ENCODE measurements at places on chromosomes 6 and 20. TPM values are rescaled to one million over a fixed set of nuclear protein-coding genes. Genes with fewer than 3 reads are reported as not detected.
A peak's percentile ranks its signal among the peaks of the same experiment; 100 is the strongest.

GRCh38 chr6:37660317-37660716 is 37.4 kb downstream of the MDGA1 start:
- no peak for DNase-seq

DNA sequence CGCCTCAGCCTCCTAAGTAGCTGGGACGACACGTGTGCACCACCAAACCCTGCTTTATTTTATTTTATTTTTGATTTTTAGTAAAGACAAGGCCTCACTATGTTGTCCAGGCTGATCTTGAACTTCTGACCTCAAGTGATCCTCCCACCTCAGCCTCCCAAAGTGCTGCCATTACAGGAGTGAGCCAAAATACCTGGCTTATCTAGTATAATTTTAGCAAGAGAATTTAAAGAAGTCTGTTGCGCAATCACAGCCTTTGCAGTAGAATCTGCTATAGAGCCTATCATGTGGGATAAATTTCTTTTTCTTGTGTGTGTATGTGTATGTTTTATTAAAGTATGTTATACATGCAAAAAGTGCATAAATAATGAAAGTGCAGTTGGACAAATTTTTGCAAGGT is 92.1 kb upstream of the ANKEF1 start:
- no peak for DNase-seq

- DNase-seq, result peak; percentile 87
These were observed at the start of gene ADAM33 for GRCh38 chr20:3681931-3682781. TSS of gene ADAM33 (minus strand) at chr20:3682010. CDS start at chr20:3682004, 6 bp downstream.

The BTNL2 gene
- not detected for total RNA-seq

GRCh38 chr6:26536571-26537159 is 1.5 kb upstream of the HMGN4 start:
- peak; percentile 75 for DNase-seq

The CHMP4B gene
- total RNA-seq, result 105 TPM

GRCh38 chr20:5570452-5570851 is 179.7 kb upstream of the SHLD1 start:
- no peak for DNase-seq

DNA sequence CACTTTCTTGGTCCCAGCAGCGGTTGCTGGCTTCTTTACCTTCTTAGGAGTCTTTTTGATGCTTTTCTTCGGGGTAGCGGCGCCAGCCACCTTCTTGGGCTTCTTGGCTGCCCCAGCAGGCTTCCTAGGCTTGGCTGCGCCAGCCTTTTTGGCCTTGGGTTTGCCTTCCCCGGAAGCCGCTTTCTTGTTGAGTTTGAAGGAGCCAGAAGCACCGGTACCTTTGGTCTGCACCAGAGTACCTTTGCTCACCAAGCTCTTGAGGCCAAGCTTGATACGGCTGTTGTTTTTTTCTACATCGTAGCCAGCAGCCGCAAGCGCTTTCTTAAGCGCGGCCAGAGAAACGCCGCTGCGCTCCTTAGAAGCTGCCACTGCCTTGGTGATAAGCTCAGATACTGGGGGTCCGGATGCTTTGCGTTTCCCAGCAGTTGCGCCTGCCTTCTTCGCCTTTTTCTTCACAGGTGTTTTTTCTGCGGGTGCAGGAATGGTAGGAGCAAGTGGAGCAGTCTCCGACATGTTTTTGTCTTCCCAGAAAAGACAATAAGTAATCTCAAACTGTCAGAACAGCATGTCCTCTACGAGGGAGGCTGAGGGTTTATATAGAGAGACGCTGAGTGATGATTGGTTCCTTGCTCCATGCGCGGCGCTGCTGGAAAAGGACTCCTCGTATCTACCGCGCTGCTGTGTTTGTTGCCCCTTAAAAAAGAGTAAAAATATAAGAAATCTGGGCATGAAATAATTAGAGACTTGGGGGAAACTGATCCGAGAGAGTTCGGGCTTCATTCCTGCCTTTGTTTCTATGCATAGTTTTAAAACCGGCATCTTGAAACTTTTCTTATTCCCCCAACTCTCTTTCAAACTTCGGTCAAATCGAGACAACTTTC is 130.3 kb upstream of the BTN3A2 start:
- DNase-seq, result peak; percentile 89

The EYA2 gene
- 3.3 TPM for total RNA-seq

The CGAS gene
- 5.4 TPM for total RNA-seq

The NAPB gene
- total RNA-seq, result 22.9 TPM

DNA sequence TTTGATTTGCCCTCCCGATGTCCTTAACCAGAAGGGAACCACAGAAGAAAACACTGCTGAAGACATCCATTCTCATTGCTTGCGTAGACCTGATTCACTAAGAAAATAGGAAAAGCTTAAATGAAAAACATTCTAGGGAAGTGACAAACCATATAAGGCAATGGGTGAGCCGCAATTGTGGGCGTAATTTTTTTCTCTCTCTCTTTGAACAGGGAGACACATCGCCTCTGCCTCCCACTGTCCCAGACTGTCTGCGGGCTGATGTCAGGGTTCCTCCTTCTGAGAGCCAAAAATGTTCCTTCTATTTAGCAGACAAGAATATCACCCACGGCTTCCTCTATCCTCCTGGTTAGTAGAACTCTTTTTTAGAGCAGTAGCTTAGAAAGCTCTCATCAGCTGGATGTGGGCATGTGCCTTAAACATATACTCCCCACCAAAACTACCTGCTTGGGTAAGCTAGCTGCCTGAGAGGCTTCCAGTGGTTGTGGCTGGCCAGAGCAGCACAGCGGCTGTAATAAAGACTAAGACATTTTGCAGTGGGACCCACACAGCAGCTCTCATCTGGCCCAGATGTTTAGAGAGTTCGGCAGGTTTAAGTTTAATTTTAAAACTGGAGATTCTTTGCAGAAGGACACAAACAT is 22.7 kb upstream of the CTAGE9 start:
- DNase-seq, result no peak

GRCh38 chr6:35406711-35407485 is 45.2 kb upstream of the FANCE start:
- DNase-seq, result no peak

DNA sequence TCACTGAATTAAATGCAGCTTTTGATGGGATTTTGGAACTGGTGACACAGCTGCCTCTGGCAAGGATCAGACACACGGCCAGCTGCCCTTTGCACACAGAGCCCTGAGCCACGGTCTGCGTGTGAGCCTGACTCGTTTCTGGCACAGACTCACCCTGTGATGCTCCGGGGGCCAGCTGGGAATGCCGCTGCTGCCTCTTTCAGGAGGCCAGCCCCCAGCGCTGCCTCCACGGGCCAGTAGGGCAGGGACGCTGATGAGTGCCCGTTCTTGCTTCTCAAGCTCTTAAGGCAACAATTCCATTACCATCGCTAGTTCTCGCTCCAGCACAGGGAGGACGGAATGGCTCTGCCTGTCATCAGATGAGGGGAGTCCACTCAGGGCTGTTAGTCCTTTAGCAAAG is 61.6 kb downstream of the IRF4 start:
- DNase-seq, result peak; percentile 78

The IBTK gene
- 25.1 TPM for total RNA-seq
